ENCODE measurements at places on chromosomes 4 and X.

DNA sequence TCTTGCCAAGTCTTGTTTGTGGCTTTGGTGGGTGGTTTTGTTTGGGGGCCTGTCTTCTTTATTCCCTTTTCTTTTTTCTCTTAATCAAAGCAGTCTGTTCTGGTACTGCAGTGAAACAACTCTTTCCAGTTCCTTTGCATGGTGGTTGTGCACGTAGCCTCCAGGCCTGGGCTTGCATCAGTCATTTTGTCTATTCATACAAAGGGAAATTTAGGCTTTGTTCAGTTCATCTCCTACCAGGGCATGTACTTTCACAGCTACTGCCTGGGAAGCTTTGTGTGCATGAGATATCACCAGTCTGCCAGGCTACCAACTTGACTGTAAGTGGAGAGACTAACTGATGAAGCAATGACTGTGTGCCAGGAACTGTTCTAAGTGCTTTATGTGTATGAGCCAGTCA is 8.5 kb downstream of the TRIM2 start:
- no peak for DNase-seq

DNA sequence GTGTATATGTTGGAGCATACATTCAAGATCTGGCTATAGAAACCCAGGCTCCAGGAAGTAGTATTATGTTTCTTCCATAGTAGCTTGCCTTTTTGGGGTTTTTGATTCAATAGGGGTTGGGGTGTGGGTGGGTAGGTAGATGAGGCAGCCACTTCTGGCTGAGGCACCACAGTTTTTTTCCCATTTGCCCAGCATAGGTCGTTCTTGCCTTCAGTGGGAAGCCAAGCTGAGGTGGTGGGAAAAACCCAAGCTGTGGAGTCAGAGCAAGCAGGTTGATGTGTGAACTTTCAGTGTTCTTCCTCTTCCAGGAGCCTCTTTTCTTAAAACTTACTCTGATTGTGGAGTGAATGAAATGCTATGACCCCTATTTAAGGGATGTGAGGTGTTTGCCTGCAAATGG is 67.0 kb upstream of the RPS6KA3 start:
- no peak for DNase-seq

GRCh38 chrX:41449131-41449530 is 2.0 kb downstream of the NYX start:
- no peak for DNase-seq

GRCh38 chr4:176533159-176533558 is 213.4 kb downstream of the SPCS3 start:
- no peak for DNase-seq

DNA sequence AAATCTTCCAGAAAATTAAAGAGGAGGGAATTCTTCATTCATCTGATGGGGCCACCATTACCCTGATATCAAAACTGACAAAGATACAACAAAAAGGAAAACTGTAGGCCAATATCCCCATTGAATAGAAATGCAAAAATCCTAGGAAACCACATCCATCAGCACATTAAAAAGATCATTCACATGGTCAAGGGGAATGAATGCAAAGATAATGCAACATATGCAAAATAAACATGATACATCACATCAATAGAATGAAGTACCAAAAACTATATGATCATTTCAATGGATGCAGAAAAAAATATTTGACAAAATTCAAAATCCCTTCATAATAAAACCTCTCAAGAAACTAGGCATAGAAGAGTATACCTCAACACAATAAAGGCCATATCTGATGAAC is 108.9 kb upstream of the SH3RF1 start:
- no peak for DNase-seq

DNA sequence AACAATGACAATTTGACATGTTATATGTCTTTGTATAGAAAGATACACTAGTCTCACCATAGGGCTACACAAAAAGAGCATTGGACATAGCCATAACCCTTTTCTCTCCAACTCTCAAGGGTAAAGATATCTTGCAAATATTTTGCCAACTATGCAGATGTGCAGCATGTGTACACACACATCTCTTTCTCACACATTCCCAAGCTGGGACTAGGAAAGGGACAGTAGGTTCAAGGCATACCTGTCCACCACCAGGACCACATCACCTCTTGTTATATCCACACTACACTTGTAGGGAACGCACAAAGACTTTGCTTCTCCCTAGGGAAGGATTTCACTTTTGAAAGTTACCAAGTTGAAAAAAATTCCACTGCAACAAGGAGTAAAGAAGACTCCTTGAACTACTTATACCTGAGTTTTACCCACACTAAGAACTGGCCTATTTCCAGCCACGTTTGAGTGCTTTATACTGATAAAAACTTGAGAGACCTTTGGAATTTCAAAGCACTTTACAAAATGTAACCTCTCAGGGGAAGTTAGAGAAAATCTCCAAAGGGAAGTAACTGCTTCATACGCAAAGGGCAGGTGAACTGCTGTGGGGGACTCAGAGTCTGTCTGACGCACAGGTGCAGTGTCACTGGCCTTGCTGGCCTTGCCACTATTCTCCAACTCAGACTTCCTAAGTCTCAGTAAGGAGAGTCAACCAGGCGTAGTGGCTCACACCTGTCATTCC is 36.9 kb downstream of the NR3C2 start:
- DNase-seq, result no peak

DNA sequence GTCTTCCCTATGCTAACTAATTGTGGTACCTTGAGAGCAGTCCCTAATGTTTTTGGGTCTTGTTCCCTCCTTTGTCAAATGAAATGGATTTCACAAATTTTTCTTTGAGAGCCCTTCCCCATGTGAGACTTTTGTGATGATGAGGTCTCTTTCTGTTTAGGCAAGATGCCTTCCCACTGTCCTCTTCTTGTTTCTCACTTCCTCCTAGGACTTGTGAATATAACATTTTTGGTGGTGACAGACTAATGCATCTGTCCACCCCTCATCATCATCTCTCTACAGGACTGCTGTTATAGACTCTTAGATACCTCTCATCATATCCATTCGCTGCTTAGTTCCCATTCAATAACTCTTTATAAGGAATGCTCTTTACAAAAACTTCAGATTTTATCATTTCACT is 8.7 kb upstream of the ANK2 start:
- DNase-seq, result no peak

- no peak for DNase-seq
Measured at GRCh38 chr4:85368932-85369331, 106.0 kb upstream of the ARHGAP24 start.

DNA sequence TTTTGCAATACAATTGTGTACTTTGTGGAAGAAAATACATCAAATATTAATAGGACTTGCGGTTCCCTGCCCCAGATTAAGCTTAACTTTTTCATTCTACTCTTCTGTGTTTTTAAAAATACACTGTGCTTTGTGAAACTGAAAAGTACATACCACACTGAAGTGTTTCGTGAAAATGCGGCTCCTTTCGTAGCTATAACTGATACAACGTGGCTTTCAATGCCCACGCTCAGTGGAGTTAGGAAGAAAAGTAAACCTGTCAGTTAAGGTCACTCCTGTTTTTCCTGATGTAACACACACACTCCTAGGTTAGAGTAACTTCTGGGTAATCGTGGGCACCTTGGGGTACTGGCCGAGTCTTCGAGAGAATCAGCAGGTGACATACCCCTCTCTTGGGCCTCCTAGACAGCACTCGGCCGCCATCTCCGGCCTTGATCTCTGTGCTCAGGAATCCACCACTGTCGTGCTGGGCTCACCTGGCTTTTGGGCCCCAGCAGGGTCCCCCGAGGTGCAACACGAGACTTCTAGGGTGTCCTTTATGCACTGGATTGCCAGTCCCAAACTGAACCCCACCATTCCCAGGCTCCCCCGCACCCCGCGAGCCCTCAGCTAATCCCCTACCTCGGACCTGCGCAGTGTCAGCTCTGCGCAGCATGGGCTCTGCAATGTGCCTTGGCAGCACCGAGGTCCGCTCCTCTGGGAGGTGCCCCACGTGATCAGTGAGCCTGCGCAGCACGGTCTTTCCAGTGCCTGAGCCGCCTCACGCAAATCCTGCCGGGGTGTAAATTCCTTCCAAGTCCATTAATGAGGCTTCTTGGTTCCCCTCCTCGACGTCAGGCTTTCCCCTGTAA is 162.6 kb upstream of the INTU start:
- no peak for DNase-seq

GRCh38 chrX:152884171-152884570 is 13.7 kb upstream of the ZNF185 start:
- DNase-seq, result no peak

- DNase-seq, result no peak
Measured at GRCh38 chrX:72526534-72527508, 45.8 kb downstream of the HDAC8 start.

- DNase-seq, result peak; percentile 66
Measured at GRCh38 chr4:65502131-65502701, 168.1 kb downstream of the EPHA5 start.

GRCh38 chr4:10981576-10981975 is 297.0 kb upstream of the CLNK start:
- DNase-seq, result no peak

DNA sequence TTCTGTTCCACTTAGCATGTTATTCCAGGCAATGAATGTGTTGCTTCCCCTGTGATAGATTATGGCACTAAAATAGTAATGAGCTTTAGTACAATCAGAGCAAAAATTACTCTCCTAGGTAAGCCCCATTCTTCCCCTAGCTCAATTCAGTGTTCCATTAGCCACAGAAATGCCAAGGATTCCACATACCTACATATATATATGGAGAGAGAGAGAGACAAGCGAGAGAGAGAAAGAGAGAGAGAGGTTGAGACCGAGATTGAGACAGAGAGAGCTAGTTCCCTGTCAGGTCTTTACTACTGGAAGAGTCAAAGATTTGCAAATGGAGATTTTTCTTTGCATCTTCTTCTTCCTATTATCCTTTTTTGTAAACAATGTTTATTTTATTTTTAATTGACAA is 8.7 kb downstream of the LIMCH1 start:
- no peak for DNase-seq

- no peak for DNase-seq
Measured at GRCh38 chrX:68920561-68920960, 91.7 kb downstream of the EFNB1 start.

GRCh38 chr4:88189881-88190585 is 31.6 kb upstream of the ABCG2 start:
- DNase-seq, result no peak

GRCh38 chr4:167290678-167291077 is 56.4 kb upstream of the SPOCK3 start:
- no peak for DNase-seq

DNA sequence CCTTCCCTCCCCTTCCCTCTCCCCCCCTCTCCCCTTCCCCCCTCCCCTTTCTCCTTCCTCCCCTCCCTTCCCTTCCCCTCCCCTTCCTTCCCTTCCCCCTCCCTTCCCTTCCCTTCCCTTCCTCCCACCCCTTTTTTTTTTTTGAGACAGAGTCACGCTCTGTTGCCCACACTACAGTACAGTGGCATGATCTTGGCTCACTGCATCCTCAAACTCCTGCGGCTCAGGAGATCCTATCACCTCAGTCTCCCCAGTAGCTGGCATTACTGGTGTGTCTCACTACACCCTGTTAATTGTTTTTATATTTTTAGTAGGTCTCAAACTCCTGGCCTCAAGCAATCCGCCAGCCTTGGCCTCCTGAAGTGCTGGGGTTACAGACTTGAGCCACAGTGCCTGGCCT is 66.6 kb downstream of the TBC1D9 start:
- no peak for DNase-seq

GRCh38 chr4:155552180-155552579 is 114.5 kb upstream of the GUCY1A1 start:
- DNase-seq, result no peak

- no peak for DNase-seq
Measured at GRCh38 chrX:151239751-151240150, 63.4 kb downstream of the GPR50 start.

DNA sequence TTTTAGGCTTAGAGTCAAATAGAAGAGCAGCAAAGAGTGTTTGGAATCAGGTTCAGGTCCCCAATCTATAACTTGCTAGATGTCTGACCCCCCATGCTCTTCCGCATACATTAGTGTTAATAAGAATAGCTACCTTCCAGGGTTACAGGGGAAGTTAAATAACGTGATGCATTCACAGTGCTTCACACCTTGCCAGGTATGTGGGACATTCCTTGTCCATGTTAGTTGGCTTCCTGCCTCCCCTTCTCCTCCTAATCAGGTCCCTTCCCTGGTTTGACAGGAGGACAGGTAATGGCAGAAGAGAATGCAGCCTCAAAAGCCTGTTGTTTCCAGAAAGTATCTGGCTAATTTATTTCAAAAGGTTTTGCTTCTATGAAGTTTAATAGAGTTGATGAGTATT is 248.7 kb downstream of the MID1IP1 start:
- DNase-seq, result no peak

- DNase-seq, result no peak
Measured at GRCh38 chr4:159227378-159227777, 124.5 kb downstream of the RAPGEF2 start.

GRCh38 chr4:7430965-7431695 is 3.6 kb downstream of the PSAPL1 start:
- no peak for DNase-seq

GRCh38 chr4:5890063-5890727 is 2.7 kb downstream of the CRMP1 start:
- DNase-seq, result no peak

DNA sequence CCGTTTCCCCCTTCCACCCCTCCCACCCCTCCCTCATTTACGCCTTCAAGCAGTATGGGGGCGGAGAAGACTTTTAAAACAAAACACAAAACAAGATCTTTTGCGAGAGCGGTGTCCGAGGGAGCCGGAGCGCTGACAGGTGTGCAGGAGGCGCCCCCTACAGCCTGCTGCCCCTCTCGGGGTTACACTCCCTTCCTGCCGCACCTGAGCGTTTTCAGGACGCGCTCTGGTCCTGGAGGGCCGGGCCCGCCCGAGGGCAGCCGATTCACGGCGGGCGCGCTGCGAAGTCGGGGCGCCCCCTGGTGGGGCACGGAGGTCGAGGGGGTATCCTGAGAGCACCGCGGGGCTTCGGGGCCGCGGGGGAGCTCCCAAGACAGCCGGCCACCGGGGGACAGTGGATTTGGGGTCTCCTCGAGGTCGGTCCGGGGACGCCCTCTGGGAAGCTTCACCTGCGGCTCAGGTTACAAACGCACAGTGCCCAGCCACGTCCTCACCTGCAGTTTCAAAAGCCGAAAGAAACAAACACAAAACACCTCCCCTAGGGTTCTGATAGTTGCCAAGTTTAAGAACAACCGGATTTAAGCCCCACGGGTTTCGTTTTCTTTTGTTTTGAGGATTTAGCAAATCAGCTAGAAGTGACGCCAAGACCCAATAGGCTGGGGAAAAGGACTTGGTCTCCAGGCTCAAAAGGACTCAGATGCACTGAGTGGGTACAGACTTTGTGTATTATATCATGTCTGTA is 8.0 kb upstream of the NEUROG2 start:
- no peak for DNase-seq

GRCh38 chr4:185134307-185134869 is 8.7 kb upstream of the SLC25A4 start:
- peak; percentile 23 for DNase-seq

GRCh38 chr4:140584439-140584838 is 15.7 kb upstream of the UCP1 start:
- no peak for DNase-seq
